ENCODE measurements at places on chromosomes 1 and 21.

GRCh38 chr1:211910113-211910884 is 79.7 kb upstream of the LPGAT1 start:
- DNase-seq, result no peak

GRCh38 chr1:225777583-225778336 is at the start of gene SRP9:
SRP9 (plus strand) TSS chr1:225777826; CDS start chr1:225777941, 115 bp downstream.
- DNase-seq, result peak; percentile 96

DNA sequence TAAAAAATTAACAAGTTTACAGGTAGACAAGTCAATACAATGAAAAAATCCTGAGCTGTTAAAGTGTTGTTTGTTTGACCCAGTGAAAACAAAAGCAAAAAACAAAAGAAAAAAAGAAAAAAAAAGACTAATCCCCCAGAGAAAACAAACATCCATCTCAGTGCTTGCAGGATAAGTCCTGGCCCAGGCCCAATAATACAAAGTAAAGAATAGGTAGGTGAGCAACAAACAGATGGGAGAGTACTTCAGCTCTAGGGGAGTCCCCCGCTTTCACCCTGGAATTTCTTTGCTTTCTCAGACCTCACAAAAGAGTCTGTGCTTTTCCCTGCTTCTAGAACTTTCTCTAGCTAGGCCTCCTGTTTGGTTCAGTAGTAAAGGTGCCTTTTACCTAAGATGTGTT is 70.3 kb downstream of the ABCA4 start:
- DNase-seq, result no peak

- peak; percentile 66 for DNase-seq
Observed at GRCh38 chr1:30887485-30888315, 20.9 kb downstream of the SDC3 start.

GRCh38 chr21:45528028-45528705 is 14.1 kb downstream of the SLC19A1 start:
- no peak for DNase-seq

DNA sequence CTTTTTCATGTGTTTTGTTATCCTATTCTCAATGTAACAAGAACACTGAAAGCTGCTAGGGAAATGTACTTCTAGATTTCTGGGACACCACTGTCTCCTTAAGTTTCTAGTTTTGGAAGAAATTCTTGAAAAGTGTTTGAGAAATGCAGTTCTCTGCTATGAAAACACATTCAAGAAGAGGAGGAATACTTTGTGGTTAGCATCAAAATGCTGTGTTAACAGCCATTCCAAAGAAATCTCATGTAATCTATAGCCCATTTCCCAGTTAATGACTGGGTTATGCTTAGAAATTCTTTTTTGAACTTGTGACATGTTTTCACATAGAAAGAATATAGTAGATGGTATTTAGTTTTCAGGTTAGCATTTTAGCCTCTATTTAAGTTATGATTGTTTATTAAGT is 6.0 kb downstream of the RAVER2 start:
- peak; percentile 3 for DNase-seq

DNA sequence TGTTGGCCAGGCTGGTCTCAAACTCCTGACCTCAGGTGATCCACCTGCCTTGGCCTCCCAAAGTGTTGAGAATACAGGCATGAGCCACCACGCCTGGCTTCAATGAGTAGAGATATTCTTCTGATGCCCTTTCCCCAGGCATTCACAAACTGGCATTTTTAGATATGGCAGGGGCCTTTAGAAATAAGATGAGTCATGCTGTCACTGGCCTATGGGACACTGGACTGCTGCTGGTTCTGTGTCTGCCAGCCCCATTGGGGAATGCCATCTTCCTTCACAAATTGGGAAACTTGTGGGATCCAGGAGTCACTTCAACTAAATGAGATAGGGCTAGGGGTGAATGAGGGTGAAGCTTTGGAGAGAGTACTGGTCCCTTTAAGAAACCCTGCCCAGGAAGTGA is 16.0 kb downstream of the KLHDC8A start:
- no peak for DNase-seq

DNA sequence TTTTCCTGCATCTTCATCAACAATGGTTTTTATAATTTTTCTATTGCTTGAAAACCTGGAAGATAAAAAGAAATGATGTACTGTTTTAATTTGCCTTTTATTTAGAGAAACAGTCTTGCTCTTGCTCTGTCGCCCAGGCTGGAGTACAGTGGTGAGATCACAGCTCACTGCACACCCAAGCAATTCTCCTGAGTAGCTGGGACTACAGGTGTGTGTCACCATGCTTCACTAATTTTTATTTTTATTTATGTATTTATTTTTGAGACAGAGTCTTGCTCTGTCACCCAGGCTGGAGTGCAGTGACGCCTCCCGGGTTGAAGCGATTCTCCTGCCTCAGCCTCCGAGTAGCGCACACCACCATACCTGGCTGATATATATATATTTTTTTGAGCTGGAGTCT is 43.0 kb upstream of the RPL11 start:
- DNase-seq, result no peak
